ENCODE measurements at places on chromosomes 1 and 21. TPM values are rescaled to one million over a fixed set of nuclear protein-coding genes. Genes with fewer than 3 reads are reported as not detected.

GRCh38 chr1:183163316-183163715 lies 22.7 kb upstream of the LAMC2 start:
- DNase-seq: peak; percentile 87

DNA sequence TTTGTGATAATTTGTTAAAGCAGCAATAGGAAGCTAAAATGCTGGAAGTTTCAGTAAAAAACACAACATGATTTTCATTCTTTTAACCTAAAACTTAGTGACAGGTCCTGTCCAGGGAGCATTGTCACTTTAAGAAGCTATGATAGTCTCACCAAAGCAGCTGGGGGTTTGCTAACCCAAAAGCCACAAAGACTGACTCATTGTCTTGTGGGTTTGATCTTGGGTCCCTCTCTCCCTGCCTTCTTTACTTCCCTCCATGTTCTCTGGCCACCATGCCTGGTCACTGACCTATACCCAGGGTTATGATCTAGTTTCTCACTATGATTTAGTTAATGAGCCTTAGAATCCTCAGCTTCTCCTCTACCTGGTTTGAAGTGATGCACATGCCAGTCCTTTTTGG lies 213.5 kb upstream of the PTGFR start:
- DNase-seq: no peak

The FAM151A gene
- total RNA-seq: not detected

DNA sequence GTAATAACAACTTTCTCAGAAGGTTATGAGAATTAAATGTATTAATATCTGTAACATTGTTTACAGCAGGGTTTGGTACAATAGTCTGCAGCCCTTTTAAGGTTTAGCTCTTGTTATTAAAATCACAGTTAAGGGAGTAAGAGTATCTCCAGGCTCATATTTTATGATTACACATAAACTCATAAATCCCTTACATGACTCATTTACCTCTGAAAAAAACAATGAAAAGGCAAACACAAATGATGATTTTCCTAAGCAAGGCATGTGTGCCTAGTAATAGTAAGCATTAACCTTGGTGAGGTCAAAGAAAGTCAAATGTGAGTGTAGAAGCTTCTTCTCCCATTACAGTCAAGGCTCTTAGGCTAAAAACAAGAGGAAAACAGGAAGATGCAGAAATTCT lies 84.5 kb upstream of the ADGRL4 start:
- no peak for DNase-seq

DNA sequence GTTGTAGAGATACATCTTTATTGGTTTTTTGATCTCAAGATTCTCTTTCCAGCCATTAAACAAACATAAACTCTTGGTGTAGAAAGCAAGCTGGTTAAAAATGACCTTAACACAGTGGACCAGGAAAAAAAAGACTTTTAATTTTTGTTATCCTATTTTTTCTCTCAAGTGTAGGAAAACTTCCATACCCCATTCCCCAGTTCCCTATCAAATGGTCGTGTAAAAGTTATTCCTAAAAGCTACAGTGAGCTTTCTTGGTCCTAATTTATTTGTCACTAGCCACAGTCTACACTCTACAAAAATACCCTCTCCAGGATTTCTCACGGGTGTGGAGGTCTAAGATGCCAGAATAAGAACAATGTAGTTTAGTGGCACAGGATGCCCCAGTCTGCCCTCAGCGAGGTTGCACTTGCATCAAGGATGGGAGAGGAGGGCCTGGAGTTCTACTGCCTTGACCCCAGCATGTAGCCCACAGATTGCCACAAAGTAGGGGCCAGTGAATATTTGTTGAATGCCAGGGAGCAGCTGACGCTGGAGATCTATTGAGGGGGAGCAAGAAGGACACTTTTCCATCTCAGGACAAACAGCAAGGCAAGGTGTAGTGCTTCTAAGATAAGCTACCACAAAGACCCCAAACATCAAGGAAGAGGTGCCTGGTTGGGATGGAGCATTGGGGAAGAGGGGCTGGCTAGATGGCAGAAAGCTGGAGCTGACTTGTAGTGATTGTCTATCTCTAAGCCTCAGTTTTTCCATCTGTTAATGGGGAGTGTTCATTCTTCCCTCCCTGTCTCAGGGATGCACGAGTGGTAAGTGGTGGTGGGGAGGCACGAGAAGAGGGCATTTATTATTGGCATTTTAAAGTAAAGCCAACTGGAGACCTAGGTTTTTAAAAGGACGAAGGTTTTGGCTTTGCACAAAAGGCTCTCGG lies 1.8 kb downstream of the MYCL start:
- no peak for DNase-seq

The PIGC gene
- 23.6 TPM for total RNA-seq

DNA sequence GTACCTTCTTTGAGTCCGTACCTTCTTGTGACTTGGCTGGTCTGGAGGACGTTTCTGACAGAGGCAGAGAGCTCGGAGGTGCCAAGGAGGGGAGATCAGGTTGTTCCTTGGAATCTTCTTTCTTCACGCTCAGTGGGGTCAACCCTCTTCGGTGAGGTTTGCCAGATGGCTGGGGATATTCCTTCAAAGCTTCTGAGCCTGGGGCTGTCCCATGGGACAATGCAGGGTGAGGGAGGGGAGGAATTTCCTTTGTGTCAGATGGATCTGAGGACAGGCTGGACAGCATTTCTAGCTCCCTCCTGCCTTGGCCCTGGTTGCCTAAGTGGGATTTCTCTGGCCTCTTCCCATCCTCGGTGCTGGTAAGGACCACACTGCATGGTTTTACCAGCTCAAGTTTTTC lies 95.5 kb upstream of the EDN2 start:
- no peak for DNase-seq

GRCh38 chr1:228101994-228102790 lies 933 bp downstream of the C1orf35 start:
- DNase-seq: no peak

- DNase-seq: no peak
Measured at GRCh38 chr1:228398741-228399461, 7.7 kb downstream of the TRIM11 start.

DNA sequence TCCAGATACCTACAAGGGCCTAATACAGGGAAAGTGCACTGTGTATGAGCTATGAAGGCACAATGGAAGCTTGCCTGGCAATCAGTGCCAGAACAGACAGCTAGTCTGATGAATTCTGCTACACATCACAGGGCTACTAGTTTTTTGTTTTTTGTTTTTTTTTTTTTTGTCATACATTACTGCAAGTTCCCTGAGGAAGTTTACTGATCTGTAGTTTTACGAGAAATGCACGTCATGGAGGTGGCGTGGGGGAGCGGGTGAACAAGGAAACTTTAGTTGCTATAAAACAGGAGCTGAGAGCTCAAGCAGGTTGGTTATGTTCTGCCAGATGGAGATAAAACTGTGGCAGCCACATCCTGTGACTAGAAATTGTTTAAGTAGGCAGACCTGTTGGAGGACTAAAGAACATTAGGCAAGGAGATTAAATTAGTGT lies 17.7 kb downstream of the PTPRC start:
- DNase-seq: no peak

- no peak for DNase-seq
Measured at GRCh38 chr1:975896-976683, 5.8 kb downstream of the PERM1 start.
